Globus pallidus (tissue), 1 donor: ENCODE measurements at places on chromosomes 2 and 18.

DNA sequence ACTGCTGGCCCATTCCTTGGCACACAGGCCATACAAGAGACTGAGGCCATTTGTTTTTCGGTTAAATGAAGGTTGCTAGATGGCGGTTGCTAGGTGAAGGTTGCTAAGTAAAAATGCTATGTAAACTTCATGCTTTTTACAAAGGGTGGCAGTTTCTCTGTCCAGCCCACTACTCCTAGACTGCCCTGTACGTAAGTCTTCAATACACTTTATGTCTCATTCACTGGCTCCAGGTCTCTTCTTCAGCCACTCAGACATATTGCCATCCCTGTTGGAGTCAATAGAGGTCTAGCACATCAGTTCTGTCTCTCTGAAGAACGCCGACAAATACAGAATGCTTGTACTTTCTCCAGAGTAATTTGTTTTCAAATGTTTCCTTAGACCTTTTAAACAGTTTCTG, 370.9 kb upstream of the RND3 start:
- no peak for DNase-seq

DNA sequence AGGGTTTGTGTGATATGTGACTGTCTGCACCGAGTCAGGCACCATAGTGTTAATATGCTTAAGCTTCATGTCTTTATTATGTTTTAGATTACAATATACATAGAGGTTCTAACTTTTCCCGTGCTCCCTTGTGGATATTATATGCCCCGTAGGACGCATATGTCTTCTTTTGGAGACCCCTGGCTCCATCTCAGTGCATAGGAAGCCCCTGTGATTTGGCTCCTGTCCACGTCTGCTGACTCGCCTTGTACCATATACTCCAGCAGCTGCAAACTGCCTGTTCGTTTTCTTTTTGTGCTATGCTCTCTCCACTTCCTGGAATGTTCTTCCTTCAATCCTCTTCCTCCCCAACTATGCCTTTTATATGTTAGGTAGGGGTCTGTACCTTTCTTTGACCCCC, 110.9 kb downstream of the PTRHD1 start:
- no peak for DNase-seq

GRCh38 chr2:108974674-108975073, 14.3 kb downstream of the EDAR start:
- DNase-seq: no peak

DNA sequence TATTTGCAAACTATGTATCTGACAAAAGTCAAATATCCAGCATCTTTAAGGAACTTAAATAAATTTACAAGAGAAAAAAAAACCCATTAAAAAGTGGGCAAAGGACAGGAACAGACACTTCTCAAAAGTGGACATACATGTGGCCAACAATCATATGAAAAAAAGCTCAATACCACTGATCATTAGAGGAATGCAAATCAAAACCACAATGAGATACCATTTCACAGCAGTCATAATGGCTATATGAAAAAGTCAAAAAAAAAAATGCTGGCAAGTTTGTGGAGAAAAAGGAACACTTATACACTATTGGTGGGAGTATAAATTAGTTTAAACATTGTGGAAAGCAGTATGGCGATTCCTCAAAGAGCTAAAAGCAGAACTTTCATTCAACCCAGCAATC, 130.3 kb upstream of the LHCGR start:
- DNase-seq: no peak

DNA sequence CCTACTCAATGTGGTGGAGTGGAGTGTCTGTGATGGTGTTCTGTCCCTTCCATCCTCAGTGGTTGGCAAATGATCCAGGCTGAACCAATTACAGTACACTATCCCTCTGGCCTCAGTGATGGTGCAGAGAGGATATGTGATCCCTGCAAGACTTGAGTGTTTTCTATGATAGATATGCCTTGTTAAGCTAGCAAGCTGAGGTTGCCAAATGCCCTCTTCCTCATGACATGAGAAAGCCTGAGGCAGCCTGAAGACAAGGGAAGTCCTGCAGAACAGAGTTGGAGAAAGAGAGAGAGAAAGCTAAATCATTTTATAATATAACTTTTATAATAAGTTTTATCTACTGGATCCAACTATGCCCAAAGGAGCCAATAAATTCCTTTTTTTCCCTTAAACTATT, 41.6 kb upstream of the GORASP2 start:
- DNase-seq: no peak

GRCh38 chr2:60316381-60317033, 236.9 kb downstream of the BCL11A start:
- no peak for DNase-seq

DNA sequence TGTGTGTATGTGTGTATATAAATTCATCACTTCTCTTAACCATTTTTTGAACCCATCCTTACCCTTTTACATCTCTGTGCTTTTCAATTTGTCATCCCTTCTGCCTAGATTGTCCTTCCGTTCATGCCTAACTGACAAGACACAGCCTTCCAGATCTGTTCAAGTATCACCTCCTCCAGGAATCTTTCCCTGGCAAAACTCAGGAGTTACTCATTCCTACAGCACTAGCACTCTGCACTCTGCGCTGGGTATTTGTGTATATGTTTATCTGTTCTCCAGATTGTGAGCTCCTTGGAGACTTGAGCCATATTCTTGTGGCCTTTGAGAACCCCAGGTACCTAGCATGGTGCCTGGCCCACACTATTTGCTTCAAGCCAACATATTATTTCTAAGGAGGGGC, 26.8 kb upstream of the ASXL2 start:
- DNase-seq: no peak

GRCh38 chr2:176924909-176925534, 287.6 kb upstream of the HNRNPA3 start:
- no peak for DNase-seq

DNA sequence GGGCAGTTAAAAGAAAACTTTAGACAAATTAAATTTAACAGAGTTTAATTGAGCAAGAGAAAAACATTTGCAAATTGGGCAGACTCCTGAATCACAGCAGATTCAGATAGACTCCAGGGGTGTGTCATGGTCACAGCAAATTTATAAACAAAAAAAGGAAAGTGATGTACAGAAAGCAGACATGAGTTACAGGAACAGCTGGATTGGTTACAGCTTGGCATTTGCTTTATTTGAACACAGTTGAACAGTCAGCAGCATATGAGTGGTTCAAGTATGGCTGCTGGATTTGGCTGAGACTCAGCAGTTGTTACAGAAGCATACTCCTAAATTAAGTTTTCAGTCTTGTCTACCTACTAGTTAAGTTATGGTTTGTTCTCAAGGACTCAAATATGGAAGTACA, 82.3 kb upstream of the NYAP2 start:
- no peak for DNase-seq

- no peak for DNase-seq
These were observed 1407.0 kb upstream of the CELF4 start for GRCh38 chr18:38972571-38972970.

GRCh38 chr2:196591004-196591403, 48.5 kb upstream of the CCDC150 start:
- DNase-seq: peak; percentile 48
